ENCODE measurements at places on chromosomes 7 and 10. TPM values are rescaled to one million over a fixed set of nuclear protein-coding genes. Genes with fewer than 3 reads are reported as not detected.

DNA sequence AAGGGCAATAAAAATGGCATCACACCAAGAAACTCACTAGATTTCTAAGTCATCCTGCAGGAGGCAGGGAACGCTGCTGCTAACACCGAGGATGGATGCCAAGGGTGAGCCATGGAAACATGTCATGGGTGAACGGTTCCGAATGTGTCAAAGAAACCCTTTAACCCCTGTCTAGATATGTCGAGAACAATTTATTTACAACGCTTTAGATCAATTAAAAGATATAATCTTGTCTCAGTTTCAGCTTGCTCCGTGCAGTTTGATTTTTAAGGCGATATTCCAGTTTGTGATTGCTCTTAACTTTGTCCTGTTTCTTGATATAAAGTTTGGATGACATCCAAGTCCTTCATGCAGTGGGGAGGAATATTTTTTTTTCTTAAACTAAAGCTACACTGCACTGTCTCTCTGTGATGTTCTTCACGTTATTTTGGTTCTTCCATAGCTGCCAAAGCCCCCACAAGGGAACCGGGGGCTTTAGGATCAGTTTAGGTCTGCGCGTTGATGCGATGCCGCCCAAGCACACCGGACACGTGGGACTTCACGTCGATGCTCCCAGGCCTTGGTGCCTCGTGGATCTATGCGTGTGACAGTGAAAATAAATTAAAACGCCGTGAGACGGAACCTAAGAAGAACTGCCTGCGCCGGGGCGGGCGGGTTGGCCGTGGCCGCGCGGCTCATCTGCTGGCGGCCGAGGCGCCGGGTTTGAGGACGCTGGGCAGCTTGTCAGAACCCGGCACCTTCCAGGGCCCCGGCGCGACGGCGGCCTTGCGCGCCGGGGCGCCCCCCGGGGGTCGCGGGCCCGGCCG, 220.3 kb downstream of the PHTF2 start:
- peak overlapping the region; percentile 83 for H3K4me3 ChIP-seq
- DNase-seq = no peak
- peak overlapping the region; percentile 67 for H3K27ac ChIP-seq
- peaks cover 29% of the 10 kb centered on the region for H3K27me3 ChIP-seq
- H3K4me1 ChIP-seq = peaks cover 6% of the 10 kb centered on the region
- no peaks in the 10 kb centered on the region for H3K36me3 ChIP-seq

GRCh38 chr10:117167346-117167788, 29.3 kb upstream of the VAX1 start:
- no peak overlapping the region for H3K27ac ChIP-seq
- no peaks in the 10 kb centered on the region for H3K36me3 ChIP-seq
- no peak for DNase-seq
- peaks cover 59% of the 10 kb centered on the region for H3K4me1 ChIP-seq
- H3K27me3 ChIP-seq = peaks cover 57% of the 10 kb centered on the region

GRCh38 chr10:61987951-61988379, 86.5 kb downstream of the ARID5B start:
- no peaks in the 10 kb centered on the region for H3K36me3 ChIP-seq
- H3K4me1 ChIP-seq = peaks cover 50% of the 10 kb centered on the region
- peak overlapping the region; percentile 83 for H3K27ac ChIP-seq

DNA sequence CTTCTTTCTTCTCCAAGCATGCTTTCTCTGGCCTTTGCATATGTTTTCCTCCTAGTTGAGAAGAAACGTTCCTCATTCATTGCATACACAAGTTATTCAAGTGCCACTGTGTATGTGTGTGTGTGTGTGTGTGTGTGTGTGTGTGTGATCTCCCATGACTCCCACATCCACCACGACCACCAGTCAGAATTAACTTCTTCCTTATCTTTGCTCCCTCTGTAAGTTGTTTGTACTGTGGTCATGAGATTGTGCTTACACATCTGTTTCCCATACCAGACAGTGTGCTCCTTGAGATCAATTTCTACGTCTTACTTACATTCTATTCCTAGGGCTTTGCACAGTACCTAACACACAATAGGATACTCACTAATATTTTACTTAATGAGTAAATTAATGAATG, 22.4 kb upstream of the FAM13C start:
- no peak overlapping the region for H3K27ac ChIP-seq
- H3K4me3 ChIP-seq = no peak overlapping the region
- DNase-seq = no peak
- H3K36me3 ChIP-seq = no peaks in the 10 kb centered on the region

DNA sequence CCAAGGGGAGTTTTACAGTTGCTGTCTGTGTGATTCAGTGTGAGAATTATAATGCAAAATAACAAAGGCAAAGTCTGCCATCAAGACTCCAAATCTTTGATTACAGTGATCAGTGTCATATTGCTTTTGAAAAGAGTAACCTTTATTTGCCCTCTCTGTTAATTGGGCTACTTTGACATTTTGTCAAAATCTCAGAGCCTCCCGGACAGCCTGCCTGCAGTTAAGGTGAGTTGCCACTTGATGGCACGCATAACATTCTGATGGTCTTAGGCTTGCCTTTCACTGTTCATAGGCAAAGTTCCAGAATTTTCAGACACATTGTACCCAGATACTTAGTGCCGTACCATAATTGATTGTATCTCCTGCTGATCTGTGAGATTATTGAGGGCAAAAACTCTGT, 253.5 kb downstream of the ABCA13 start:
- no peaks in the 10 kb centered on the region for H3K4me1 ChIP-seq
- DNase-seq = no peak
- no peaks in the 10 kb centered on the region for H3K27me3 ChIP-seq
- no peak overlapping the region for H3K4me3 ChIP-seq
- no peak overlapping the region for H3K27ac ChIP-seq

GRCh38 chr7:97130417-97131139, 13.1 kb downstream of the SDHAF3 start:
- DNase-seq = no peak
- H3K4me3 ChIP-seq = no peak overlapping the region
- peaks cover 6% of the 10 kb centered on the region for H3K36me3 ChIP-seq
- no peak overlapping the region for H3K27ac ChIP-seq

- H3K4me3 ChIP-seq = no peak overlapping the region
- H3K4me1 ChIP-seq = no peaks in the 10 kb centered on the region
- no peaks in the 10 kb centered on the region for H3K27me3 ChIP-seq
- no peak for DNase-seq
These were observed 48.8 kb downstream of the DNAJC1 start for GRCh38 chr10:21954690-21955089.

- H3K27ac ChIP-seq = no peak overlapping the region
- DNase-seq = no peak
- peaks cover 2% of the 10 kb centered on the region for H3K36me3 ChIP-seq
- H3K4me3 ChIP-seq = no peak overlapping the region
- no peaks in the 10 kb centered on the region for H3K27me3 ChIP-seq
These were observed 81.4 kb upstream of the MTPN start for GRCh38 chr7:136058546-136058945.

- no peak overlapping the region for H3K27ac ChIP-seq
- no peaks in the 10 kb centered on the region for H3K27me3 ChIP-seq
- no peak overlapping the region for H3K4me3 ChIP-seq
- DNase-seq = no peak
These were observed 119.9 kb upstream of the AHR start for GRCh38 chr7:17178545-17178944.

- no peak overlapping the region for H3K4me3 ChIP-seq
- H3K27me3 ChIP-seq = no peaks in the 10 kb centered on the region
- no peak for DNase-seq
- H3K36me3 ChIP-seq = peaks cover 21% of the 10 kb centered on the region
- peaks cover 2% of the 10 kb centered on the region for H3K4me1 ChIP-seq
- H3K27ac ChIP-seq = no peak overlapping the region
These were observed 53.2 kb upstream of the ABCB4 start for GRCh38 chr7:87528730-87529129.

GRCh38 chr7:155392726-155393570, 65.0 kb upstream of the EN2 start:
- no peak for DNase-seq
- no peak overlapping the region for H3K27ac ChIP-seq
- H3K4me1 ChIP-seq = no peaks in the 10 kb centered on the region

- H3K27me3 ChIP-seq = no peaks in the 10 kb centered on the region
- H3K4me1 ChIP-seq = peaks cover 22% of the 10 kb centered on the region
- DNase-seq = no peak
These were observed 39.9 kb downstream of the RBM17 start for GRCh38 chr10:6128591-6129251.

DNA sequence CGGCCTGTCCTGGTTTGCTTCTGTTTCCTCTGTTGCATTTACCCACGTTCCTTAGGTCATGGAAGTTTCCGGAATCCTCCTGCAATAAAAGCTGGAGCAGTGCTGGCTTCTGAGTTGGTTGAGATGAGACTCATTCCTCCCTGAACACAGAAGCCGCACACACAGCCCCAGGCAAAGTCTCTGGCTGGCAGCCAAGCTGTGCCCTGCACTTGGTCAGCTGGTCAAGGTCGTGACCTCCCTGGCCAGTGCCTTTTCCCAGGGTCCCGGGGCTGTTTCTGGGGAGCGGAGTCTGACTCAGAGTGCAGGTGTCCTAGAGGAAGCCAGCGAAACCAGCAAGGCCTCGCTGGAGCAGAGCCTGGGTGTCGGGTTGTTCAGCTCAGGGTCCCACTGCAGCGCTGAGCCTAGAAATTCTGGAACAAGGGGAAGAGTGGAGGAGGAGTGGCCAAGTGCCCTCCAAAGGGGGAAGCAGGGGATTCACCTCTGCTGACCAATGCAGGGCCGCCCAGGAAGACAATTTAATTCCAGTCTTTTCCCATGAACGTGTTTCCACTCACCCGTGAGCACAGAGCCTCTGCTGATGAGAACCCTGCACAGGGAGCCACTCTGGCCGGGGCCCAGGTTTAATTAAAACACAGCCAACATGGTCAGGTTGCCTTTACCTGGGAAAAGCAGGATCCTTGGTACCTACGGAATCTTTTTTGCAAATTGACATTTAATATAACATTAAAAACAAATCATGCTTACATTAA, 245.5 kb upstream of the PPP2R2D start:
- no peak for DNase-seq
- H3K36me3 ChIP-seq = no peaks in the 10 kb centered on the region

GRCh38 chr7:127870231-127870907, 160.9 kb downstream of the LRRC4 start:
- no peak for DNase-seq
- no peak overlapping the region for H3K27ac ChIP-seq
- H3K4me3 ChIP-seq = no peak overlapping the region

GRCh38 chr10:56359837-56360236, 1.2 kb downstream of the ZWINT start:
- peak overlapping the region; percentile 60 for H3K27ac ChIP-seq
- H3K36me3 ChIP-seq = no peaks in the 10 kb centered on the region
- peaks cover 17% of the 10 kb centered on the region for H3K4me1 ChIP-seq
- DNase-seq = no peak

DNA sequence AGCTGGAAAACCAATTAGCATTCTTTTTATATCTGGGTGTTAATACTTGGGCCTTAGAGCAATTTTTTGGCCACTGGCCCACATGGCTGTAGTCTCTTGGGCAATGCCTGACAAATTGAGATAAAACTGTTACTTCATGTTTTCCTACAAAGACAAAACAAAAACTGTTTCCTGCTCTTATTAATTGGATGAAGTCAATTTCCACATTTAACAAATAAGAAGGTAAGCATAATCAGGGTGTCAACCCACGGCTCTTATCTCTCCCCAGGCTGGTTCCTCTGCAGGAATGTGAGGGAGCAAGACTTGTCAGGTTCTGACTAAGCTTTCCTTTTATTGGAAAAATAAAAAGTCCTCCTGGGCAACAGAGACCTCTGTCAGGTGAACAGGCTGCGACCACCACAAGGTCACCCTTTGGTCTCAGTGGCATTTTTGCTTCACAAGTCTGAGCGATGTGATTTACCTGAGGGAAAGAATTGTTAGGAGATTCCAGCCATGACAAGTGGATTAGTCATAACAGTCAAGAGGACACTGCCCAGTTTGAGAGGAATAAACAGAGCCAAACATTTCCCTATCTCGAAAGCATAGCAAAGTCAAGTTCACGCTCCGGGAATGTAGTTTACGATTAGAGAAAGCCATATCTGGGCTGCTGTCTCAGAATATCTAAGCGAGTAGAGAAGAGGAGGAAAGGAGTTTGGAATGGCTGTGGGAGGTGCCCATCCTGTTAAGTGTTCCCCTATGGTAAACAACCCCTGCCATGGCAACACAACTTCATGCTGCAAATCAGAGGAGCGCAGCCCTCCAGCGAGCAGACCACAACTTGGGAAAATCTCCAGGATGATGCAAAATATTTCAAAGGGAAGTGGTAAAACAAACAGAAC, 144.4 kb downstream of the TES start:
- no peaks in the 10 kb centered on the region for H3K36me3 ChIP-seq
- H3K4me1 ChIP-seq = no peaks in the 10 kb centered on the region
- DNase-seq = no peak
- H3K4me3 ChIP-seq = no peak overlapping the region
- no peak overlapping the region for H3K27ac ChIP-seq

- H3K36me3 ChIP-seq = peaks cover 5% of the 10 kb centered on the region
- no peak overlapping the region for H3K4me3 ChIP-seq
- no peak overlapping the region for H3K27ac ChIP-seq
- H3K4me1 ChIP-seq = no peaks in the 10 kb centered on the region
- H3K27me3 ChIP-seq = no peaks in the 10 kb centered on the region
- no peak for DNase-seq
These were observed 519.1 kb upstream of the AUTS2 start for GRCh38 chr7:69078997-69079769.

DNA sequence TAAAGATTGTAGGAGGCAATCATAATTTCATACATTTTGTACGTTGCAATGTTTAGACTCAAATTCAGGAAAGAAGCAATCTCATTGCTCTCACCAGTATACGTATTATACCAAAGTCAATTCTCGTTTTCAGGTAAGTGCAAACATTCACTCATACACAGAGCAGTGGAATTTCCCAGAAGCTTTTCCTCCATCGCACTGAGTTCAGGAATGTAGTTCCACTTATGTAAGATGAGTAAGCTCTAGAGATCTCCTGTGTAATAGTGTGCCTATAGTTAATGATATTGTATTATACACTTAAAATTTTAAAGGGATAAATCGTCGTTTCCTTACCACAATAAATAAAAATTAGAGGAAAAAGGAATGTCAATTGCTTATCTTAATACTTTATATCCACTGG, 470.8 kb upstream of the KCND2 start:
- no peaks in the 10 kb centered on the region for H3K4me1 ChIP-seq
- H3K36me3 ChIP-seq = no peaks in the 10 kb centered on the region
- no peak overlapping the region for H3K4me3 ChIP-seq
- H3K27me3 ChIP-seq = no peaks in the 10 kb centered on the region
- no peak for DNase-seq

SLC13A4 gene
- total RNA-seq = not detected

CRHR2 gene
- total RNA-seq = not detected

MRC1 gene
- total RNA-seq = 1.3 TPM

MDFIC gene
- total RNA-seq = 27.8 TPM

CHST3 gene
- not detected for total RNA-seq

MKX gene
- total RNA-seq = not detected

GRID1 gene
- total RNA-seq = not detected

ASB10 gene
- total RNA-seq = not detected

WDR86 gene
- total RNA-seq = 0.47 TPM
